ENCODE measurements at places on chromosomes 7 and 10.

DNA sequence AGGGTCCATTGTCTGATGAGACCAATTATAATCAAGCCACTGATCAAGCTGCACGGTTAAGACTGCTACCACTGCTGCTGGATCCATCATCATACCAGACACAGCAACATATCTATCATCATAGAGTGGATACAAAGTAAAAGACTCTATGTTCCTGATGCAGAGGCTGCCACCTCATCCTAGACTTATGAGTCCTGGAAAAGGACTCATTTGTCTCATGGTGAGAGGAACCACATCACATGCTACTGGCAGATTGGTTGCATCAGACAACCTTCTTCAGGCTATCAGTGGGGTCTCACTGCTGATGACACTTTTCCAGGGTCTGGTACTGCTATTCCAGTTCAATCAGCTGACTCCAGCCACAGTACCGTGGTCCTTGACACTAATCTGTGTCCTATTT, 79.0 kb downstream of the ABI1 start:
- DNase-seq = no peak

DNA sequence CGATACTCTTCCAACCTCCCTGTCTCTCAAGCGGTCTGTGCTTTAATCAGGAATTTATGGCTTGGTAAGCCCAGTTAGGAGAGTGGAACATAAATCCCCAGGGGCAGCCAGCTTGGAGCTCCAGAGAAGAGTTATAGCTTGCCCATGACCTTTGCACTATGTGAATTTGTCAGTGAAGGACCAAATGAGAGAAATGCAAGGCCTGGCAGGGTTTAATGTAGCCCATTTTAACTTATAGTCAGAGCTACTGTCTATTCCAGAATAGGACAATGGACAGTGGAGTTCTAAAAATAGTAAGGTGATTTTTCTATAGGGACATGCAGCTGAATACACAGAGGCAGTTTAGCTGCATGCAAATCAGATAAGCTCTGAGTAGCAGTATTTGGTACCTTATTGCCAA, 142.6 kb upstream of the CAV2 start:
- no peak for DNase-seq

GRCh38 chr7:121837462-121837861, 35.5 kb upstream of the PTPRZ1 start:
- DNase-seq = no peak

GRCh38 chr10:100744987-100745881, at the start of gene PAX2:
TSS of gene PAX2 (plus strand) at chr10:100745582. CDS start at chr10:100746261, 679 bp downstream.
- DNase-seq = no peak

- DNase-seq = no peak
Observed at GRCh38 chr10:26741368-26741767, 43.9 kb downstream of the PDSS1 start.

Data from activated CD4-positive, alpha-beta T cell treated with anti-CD3 and anti-CD28 coated beads, Interleukin-2, amount 50 U/mL, for 1 hour (primary cell).